ENCODE measurements at places on chromosomes 11 and 22.

GRCh38 chr11:18248561-18248960, at the start of gene SAA2:
Gene SAA2 (minus strand): TSS chr11:18248668. CDS start chr11:18248011, 657 bp downstream.
- no peak for DNase-seq

DNA sequence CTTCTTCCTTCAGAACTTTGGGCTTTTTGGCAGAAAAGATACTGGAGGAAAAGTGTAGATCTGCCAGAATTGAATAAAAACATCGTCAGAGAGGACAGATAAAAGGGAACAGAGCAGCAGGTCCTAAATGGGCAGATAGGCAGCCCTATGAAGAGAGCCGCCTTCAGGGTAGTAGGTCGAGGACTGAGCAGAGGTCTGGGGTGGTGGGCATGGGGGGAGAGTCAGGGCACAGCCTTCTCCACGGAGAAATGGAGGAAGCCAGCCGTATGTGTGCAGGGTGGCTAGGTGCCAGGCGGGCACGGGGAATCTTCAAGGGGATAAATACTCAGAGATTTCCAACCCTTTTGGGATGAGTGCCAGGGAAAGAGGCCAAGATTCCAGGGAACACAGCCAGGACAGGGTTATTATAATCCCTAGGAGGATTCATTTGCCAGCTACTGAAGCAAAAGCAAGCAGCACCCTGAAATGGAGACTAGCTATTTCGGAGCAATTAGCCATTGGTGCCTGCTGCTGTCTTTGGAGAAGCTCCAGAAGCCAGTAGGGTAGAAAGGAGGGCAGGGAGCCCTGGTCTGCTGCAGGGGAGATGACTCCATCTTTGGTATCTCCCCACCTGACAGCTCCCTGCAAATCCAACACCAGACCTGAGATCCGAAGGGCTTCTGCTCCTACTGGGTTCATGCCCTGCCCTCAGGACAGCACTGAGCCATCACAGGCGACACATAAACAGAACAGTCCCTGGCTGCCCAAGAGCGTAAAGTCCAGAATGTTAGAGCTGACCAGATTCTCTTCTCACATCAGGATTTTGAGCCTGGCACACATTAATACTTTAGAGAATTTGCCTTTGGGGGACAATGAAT, 174.5 kb upstream of the NTM start:
- no peak for DNase-seq

GRCh38 chr11:114179234-114179941, 116.8 kb upstream of the NNMT start:
- no peak for DNase-seq

DNA sequence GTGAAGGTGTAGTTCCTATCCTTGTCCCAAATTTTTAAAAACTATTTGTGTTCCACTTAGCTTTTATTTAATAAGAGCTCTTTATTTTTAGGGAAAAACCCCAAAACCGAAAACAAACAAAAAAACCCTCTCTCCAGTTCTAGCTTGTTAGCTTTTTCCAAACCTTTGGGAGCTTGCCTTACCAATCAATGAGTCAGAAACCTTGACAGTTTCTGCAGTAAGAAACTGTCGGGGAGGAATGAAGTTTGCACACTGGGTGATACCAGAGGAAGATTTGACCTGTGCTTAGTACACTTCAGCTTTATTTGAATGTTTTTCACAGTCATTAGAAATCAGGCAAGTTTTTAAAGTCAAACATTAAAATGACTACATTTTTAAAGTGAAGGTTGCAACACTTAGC, 105.0 kb downstream of the FAT3 start:
- no peak for DNase-seq

DNA sequence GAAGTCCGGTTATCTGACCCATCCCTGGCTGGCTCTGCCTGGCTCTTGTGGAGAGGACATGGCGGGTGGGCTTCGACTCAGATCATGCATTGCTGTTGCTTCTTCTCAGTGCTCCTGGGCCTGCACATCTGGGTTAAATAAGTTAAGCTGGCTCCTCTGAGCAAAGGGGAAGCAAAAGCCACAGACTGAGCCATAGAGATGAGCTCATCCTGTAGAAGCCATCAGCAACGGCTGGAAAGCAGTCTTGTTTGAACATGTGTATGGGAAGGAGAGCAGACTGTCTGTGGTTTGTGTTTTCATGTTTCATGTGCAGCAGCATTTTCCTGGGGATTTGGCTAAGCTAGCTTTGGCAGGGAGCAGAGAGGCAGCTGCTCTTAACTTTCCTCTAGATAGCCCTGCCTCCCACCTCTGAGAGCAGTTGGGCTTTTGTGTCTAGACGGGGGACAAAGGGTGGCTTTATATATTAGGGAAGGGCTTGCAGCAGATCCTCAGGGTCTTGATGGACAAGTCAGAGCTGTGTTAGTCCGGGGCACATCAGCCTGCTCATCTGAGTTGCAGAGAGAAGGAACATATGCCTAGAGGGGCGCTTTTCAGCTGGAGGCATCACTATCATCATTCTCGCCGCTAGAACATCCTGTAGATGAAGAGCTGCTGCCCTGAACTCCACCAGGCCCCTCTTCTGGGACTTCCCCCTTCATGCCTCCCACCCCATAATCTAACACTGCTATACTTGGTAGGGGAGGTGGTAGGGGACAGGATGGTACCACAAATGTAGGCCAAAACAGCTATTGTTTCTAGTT, 14.9 kb downstream of the DCPS start:
- DNase-seq, result peak; percentile 89

GRCh38 chr11:19432370-19433061, 191.8 kb upstream of the E2F8 start:
- peak; percentile 65 for DNase-seq

- DNase-seq, result peak; percentile 48
Observed at GRCh38 chr11:7220636-7221035, 31.1 kb upstream of the SYT9 start.

- peak; percentile 64 for DNase-seq
Observed at GRCh38 chr11:110097459-110098012, 4.3 kb downstream of the ZC3H12C start.

All from ELR (cell line).